ENCODE measurements at places on chromosomes 3 and 15.

DNA sequence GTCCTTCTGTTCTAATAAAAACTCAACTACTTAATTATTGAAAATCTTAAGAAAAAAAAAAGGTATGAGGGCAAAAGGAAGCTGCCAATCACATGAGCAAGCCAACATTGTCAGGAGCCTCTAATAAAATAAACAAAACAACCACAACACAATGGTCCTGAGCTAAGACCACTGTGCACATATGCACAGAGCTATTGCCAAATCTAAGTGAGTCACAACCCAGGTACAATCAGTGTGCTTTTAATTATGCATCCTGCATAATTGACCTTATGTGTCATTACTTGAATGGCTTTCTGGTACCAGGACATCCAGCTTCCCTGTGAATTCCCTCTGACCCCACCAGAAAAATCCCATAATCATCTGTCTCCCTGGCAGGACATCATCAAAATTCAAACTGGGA is 639.8 kb downstream of the MAGI1 start:
- DNase-seq = no peak

- no peak for DNase-seq
These were observed 65.4 kb upstream of the XCR1 start for GRCh38 chr3:46092702-46093080.

DNA sequence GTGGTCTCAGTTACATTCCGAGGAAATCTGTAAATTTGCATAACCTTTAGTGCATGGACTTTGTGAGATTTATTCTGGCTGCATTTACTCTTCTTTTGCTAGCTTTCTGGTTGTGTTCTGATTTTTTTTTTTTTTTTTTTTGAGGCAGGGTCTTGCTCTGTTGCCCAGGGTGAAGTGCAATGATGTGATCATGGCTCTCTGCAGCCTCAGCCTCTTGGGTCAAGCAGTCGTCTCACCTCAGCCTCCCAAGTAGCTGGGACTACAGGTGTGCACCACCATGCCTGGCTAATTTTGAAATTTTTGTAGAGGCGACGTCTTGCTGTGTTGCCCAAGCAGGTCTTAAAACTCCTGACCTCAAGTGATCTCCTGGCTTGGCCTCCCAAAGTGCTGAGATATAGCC is 12.6 kb downstream of the RAB5A start:
- DNase-seq = no peak

DNA sequence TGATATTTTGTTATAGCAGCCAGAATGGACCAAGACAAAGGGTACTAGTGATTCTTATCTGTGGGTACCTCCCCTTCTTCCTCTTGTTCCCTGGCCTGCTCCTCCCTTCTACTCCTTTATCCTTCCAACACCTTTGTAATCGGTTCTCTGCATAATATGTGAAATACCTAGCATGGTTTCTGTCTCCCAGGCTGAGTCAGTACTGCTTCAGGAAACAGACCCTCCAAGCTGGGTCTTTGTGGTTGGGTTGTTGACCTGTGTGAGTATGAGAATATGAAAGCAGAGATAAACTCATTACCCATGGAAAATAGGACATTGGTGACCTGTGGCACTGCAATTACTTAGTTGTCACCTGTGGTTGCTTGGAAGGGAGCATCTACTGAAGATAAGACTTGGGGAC is 69.3 kb upstream of the KLF13 start:
- DNase-seq = no peak

GRCh38 chr3:68984011-68984530 is 29.4 kb downstream of the EOGT start:
- DNase-seq = no peak

GRCh38 chr3:183619624-183620251 is 15.7 kb upstream of the KLHL24 start:
- DNase-seq = no peak

GRCh38 chr15:60421544-60421943 is 23.8 kb upstream of the ANXA2 start:
- DNase-seq = no peak

DNA sequence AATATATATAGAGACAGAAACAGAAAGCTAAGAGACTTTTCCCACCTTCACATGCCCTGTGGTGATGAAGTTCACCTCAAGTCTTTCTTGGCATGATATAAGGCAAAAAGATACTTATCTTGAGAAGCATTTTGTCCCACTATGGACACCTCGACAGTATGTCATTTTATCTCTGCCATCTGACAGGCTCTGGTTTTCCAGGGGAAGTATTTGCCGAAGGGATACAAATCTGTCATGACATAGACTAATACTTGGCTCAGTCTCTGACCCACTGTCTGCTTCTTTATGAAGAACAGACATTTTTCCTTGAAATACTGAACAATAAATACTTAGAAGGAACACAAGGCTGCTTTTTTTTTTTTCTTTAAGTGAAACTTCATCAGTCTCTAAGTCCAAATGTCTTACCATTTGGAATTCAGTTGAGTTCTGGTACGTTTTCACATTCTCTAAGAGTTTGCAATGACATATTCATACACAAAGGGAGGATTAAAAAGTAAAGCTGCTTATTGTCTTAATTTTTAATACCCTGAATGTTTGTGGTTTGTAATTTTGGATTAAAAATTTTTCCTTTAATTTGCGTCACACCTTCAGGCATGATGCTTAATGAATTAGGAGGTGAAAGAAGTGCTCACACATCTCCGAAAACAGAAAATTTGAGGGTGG is 87.8 kb upstream of the LMOD3 start:
- DNase-seq = no peak

DNA sequence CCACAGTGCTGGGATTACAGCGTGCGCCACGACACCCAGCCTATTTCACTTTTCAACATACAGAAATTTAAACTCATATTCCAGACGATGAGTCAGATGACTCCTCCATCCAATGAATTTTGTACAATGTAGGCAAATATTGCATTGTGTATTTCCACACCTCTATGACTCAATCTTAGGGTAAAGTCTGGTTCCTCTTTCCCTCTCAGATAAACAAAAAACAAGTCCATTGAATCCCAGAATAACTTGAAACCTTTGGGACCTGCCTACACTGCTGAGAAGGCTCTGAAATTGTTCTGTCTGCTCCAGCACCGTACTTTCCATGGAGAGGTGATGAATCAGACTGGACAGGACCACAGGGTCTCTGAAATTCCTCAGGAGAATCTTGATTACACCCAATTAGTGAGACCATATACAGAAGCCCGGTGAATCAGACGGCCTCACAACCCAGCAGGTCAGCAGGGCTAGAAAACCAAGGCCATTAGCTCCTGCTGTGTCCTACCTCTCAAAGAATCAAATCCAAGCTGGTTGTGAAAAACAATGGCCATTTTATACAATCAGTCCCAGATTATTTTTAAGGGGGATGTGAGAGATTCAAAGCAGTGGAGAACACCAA is 112.6 kb downstream of the ERC2 start:
- DNase-seq = no peak

- no peak for DNase-seq
These were observed 122.6 kb upstream of the SLC6A11 start for GRCh38 chr3:10693457-10693856.

GRCh38 chr15:100762913-100763834 is 116.5 kb upstream of the ALDH1A3 start:
- no peak for DNase-seq

- DNase-seq = no peak
These were observed 14.6 kb downstream of the ISG20 start for GRCh38 chr15:88653200-88654064.

DNA sequence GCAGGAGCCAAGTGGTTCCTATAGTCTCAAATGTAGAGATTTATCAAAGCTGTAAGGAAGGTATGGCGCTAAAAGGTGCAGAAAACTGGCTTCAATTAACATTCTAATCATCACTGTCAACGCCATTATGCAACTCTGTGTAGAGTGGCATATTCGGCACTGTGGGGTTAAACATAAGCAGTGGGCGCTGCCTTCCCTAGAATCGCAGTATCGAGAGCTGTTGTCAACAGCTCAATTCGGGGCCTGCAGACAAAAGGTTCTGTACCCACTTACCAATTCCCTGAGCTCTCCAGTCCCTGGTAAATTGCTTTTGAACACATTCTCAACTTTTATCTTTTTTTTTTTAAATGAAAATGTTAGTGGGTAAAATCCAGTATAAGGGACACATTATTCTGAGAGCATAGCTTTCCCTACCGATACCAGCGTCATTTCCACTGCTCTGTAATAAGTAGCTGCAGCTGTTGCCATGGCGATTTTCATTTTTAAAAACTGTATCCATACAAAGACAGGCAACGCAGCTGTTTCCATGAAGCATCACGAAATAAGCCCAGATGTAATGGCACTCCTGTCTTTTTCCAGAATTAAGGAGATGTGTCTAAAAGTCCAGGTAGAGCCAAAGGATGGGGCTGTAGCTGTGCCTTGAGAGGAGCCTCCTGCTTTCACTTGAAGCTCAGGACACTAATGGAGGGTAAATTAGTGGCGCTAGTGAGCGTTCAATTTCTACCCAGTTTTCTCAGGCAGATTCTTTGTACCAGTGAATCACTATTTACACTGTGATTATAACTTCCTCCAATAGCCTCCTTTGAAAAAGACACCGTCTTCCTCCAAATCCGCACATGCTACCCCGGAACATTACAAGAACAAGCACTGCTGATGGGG is 250.3 kb downstream of the SLC9A9 start:
- DNase-seq = no peak

- DNase-seq = no peak
These were observed 22.5 kb downstream of the RHOA start for GRCh38 chr3:49389297-49389696.

- no peak for DNase-seq
These were observed 276.3 kb upstream of the ARRDC4 start for GRCh38 chr15:97684249-97684648.

- DNase-seq = no peak
These were observed 200.3 kb upstream of the SLC2A2 start for GRCh38 chr3:171226794-171227193.

DNA sequence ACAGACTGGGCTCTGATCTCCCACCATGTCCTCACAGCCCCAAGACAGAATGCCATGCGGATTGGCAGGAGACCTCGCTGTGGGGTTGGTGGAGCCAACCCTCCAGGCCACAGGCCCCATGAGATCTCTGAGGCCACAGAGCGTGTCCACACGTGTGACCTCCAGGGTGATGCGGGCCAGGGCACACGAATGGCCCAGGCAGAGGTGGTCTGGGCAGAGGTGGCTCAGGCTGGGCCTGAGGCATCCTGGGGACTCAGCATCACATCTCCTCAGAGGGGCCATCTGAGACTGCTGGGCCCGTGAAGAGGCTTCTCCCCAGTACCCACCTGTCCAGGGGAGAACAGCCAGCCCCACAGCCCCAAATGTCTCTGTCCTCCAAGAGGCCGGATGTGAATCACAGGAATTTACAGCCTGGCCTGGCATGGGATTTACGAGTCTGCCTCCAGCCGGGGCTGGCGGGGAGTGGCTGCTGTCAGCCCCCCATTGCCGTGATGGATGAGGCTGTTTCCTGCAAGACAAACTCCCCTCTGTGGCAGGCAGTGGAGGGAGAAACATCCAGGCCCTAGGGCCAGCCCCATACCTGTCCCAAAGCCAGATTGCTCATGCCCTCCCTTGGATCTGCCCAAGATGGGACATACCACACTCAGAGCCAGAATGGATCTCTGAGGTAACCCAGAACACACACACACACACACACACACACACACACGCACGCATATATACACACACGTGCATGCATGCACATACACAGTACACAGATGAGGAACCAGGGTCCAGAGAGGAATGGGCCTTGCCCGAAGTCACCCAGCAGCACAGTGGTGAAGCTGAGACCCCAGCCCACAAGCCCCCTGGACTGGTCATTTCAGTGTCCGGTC is 208.3 kb downstream of the TBC1D2B start:
- no peak for DNase-seq

GRCh38 chr3:192880313-192880712 is 37.3 kb downstream of the MB21D2 start:
- DNase-seq = no peak

- DNase-seq = no peak
These were observed 6.1 kb downstream of the OR5H1 start for GRCh38 chr3:98136631-98137030.

DNA sequence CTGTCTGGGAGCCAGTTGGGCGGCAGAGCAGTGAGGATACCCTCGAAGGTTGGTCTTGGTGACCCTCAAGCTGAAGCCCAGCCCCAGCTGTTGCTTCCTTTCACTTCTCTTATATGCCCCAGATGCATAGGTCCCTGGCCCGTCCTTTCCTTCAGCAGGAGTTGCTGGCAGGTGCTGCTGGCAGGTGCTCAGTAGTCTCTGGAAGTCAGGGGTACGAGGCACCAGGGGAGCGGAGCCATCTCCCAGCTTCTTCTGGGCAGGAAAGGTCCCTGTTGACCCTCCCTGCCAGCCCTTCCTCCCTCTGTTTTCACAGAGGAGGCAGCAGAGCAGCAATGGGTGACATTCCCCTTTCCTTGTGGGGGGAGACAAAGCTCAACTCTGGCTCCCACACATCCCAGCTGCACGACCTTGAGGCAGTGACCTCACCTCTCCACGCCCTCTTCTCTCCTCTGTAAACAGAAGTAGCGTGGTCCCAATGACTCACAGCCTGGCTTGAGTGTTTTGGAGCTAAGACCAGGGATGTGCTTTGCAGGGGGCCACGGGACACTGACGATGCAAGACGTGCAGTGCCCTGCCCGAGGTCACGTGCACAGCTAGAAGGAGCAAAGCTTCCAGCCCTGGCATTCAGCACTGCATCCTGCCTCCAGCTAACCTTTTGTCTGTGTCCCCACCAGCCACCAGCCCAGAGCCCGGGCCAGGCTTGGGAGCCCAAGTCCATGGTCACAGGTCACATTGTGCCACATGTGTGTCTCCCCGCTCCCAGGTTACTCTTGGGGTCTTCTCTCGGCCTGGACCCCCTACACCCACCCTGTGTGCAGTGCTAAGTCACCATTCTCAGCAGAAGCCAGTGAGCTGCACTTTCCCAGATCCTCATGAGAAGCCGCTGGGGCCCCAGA is 49.7 kb downstream of the SLC6A6 start:
- no peak for DNase-seq

- DNase-seq = no peak
These were observed 288.4 kb upstream of the LYSMD4 start for GRCh38 chr15:100021653-100022052.

- no peak for DNase-seq
These were observed 15.7 kb upstream of the RASA2 start for GRCh38 chr3:141471160-141471559.

DNA sequence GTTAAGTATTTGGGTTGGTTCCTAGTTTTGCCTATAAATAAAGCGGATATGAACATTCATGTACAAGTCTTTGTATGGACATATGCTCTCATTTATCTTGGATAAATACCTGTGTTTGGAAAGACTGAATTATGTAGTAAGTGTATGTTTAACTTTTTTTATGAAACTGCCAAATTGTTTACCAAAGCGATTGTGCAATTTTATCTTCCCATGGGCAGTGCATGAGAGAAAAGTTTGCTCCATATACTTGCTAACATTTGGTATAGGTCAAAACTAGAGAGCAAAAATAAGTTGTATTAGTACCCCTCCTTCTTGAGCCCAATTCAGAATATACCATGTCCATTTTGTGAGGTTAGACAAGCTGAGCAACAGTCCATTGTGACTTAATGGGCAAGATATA is 502.6 kb downstream of the SQOR start:
- DNase-seq = no peak

- no peak for DNase-seq
These were observed 244.5 kb downstream of the CD47 start for GRCh38 chr3:107846279-107846852.

Measured in T-helper 2 cell (primary cell).